ENCODE measurements at places on chromosomes 4 and X.

DNA sequence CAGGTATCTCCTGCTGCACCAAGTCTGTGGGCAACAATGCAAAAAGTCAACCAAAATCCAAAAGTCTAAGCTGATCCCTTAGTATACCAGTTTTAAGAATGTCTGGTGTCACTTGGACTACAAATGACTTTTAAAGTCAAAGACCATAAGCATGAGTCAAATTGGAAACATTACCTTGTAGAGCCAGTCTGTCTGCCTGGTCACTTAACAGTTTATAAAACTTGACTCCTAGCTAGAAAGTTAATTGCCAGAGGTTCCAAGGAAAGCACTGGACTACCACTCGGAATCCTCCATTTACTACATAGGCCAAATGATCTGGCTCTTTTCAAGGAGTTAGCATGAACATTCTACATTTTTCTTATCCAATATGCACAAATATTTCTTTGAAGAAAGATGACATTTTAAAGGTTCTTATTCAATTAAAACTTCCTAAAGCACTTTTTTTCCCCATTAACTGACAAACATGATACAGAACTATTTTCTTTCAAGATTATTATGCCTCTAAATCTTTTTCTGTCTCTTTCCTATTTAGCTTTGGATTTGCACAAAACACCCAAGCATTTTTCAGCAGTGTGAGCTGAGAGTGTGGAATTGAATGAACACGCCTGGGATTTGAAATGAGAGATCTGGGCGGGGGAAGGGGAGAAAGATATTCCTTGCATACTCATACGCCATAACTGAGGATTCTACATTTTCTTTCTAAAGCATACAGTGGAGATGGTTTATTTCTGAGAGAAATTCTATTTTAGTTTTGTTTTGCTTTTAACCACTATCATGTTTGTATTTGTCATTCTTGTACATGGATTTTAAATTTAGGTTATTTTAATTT, 188.4 kb downstream of the SHROOM3 start:
- no peak for DNase-seq

DNA sequence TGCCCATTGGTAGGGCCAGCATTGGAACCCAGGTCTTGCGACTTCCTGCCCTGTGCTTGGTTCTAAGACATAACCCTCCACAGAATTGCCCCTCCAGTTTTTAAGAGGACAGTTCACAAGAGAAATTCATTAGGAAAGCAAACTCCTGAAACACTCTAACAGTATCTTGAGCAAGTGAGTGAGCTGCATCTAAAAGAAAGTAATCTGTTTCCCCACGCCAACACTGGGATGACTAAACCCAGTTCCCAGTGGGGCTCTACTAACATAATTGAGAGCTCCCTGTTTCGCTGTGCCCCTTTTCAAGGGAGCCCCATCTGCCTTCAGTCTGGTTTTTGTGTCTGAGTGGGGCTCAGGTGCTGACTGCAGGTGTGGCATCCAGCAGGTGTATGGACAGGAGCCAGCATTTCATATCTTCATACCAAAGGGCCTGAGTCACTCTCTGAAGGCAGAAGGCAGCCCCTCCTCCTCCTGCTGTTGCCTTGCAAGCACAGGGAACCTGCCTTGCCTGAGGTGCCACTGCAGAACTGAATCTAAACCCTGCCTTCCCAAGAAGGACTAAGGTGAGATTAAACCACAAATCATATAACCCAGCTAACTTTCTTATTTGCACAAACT, 8.0 kb downstream of the AMOT start:
- no peak for DNase-seq

- no peak for DNase-seq
These were observed 47.9 kb downstream of the MTM1 start for GRCh38 chrX:150616179-150616862.

DNA sequence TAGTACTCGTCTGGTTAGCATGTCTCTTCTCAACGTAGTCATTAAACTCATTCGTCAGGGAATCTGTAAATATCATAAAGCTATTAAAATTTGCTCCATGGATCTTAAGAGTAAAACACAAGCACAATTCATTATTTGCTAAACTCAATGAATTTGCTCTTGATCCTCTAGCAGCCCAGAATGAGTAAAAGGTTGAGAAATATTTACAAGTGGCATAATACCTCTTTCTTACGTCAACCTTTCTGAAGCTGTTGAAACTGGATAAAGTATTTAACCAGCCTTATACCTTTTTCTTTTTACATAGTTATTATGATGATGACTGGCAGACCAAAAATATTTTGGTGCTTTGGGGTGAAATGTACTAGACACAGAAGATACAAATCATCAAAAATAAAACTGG, 66.9 kb downstream of the LUZP4 start:
- DNase-seq = no peak

- no peak for DNase-seq
These were observed 70.1 kb upstream of the HCCS start for GRCh38 chrX:11040996-11041395.

DNA sequence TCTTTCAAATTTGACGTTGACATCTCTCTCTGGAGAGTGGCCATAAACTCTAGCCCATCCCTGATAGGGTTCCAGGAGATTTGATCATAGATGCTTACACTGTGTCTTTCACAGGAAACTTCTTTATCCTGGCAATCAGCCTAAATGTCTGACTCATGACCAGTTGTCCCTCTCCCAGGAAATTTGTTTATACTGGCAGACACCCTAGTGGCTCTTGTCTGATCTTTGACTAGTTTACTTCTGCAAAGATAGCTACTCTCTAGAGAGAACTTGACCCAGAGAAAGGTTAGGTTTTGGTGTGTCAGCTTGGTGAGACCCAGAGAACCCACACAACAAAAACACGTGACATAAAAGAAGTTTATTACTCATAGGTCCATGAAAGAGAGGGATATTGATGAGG, 509.8 kb downstream of the CENPC start:
- DNase-seq = no peak

GRCh38 chr4:8332891-8333331, 63.4 kb downstream of the HTRA3 start:
- no peak for DNase-seq

DNA sequence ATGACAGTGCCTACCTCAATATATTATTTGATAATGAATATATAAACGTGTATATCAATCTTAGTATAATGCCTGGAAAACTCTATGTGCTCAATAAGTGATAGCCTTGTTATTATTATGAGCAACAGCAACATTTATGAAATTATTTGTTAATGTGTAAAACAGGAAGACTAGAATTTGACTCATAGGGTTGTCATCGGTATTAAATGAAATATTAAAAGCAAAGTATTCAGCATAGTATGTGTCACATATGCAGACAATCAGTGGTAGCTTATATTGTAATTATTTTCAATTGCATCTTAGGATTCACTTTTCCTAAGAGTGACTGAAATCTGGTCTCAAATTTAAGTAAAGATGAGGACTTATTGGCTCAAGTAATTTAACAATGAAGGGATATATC, 24.6 kb downstream of the SPANXD start:
- no peak for DNase-seq

DNA sequence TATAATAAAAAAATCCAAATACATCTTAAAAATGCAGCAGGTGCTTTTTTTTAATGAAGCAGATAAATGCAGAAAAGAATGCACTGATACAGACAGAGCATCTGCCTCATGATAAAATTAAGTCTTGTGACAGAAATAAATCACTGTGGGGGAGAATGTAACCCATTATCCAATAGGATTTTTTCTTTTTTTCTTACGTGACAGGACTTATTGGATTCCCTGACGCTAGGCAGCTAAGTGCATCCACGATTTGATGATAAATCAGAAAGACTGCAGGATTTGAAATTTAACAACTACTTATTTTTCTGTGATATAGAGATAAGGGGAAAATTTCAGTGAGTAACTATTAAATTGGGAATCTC, 110.6 kb upstream of the PPARGC1A start:
- no peak for DNase-seq

GRCh38 chr4:113474017-113474416, 287.5 kb downstream of the CAMK2D start:
- no peak for DNase-seq

DNA sequence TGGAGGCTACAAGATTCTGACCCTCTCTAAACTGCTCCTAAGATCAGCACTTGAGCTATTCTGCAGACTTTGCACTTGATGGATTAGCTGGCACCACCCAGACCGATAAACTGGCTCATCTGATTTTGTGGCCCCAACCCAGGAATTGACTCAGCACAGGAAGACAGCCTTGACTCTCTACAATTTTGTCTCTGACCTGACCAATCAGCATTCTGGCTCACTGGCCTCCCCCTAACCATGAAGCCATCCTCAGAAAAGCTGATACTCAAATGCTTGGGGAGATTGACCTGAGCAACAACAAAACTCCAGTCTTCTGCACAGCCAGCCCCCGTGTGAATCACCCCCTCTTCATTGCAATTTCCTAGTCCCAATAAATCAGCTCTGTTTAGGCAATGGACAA, 195.4 kb upstream of the PPP1R2C start:
- DNase-seq = no peak

GRCh38 chr4:183407635-183408464, 36.6 kb upstream of the CDKN2AIP start:
- no peak for DNase-seq

- no peak for DNase-seq
These were observed 49.3 kb downstream of the NPNT start for GRCh38 chr4:105944540-105944939.

DNA sequence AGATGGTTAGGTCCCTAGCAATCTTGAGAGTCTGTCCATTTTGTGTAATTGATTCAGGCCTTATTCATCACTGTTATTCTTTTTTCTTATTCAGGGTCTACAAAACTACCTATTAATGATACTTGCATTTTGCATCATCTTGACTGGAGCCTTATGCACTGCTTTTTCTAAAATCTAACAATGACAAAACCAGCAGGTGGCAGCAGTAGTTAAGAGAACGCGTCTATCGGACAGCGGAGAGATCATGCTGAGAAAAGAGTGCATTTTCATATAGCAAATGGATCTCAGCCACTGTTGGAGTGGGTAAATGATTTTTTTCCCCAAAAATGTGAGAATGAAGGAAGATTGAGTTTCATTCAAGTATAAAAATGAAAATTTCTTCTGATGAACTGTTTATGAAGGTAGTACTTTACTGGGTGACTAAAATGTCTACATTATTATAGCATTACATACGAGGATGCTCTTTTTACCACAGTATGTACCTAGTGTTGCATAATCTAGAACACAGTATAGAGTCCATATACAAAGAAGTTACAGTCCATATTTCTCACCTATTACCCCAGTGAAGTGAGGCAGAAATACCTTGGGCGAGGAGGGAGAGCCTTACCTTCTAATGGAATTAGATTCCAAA, 43.2 kb downstream of the TMEM144 start:
- no peak for DNase-seq

DNA sequence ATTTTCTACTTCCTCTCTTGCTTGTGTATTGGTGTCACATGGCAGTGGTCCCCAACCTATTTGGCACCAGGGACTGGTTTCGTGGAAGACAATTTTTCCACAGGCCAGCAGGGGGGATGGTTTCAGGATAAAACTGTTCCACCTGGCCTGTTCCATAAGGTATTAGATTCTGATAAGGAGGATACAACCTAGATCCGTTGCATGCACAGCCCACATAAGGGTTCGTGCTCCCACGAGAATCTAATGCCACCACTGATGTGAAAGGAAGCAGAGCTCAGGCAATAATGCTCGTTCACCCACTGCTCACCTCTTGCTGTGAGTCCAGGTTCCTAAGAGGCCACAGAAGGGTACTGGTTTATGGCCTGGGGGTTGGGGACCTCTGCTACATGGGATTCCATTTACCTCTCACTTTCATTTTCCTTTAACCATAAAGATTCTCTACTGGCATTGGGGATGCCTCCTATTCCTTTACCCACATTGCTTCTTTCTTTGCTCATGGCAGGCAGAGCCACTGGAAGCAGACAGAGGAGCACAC, 38.1 kb downstream of the SEC31A start:
- DNase-seq = no peak
